ENCODE measurements at places on chromosomes 2 and 18. TPM values are rescaled to one million over a fixed set of nuclear protein-coding genes. Genes with fewer than 3 reads are reported as not detected.

GALNT14 gene
- 0.83 TPM for total RNA-seq

SIX2 gene
- total RNA-seq, result 0.38 TPM

CYS1 gene
- 2.6 TPM for total RNA-seq

RGPD3 gene
- 0.21 TPM for total RNA-seq

ABCB11 gene
- total RNA-seq, result 0.32 TPM

EMILIN2 gene
- 51.5 TPM for total RNA-seq

- DNase-seq, result no peak
Measured at GRCh38 chr2:8324164-8324856, 357.5 kb upstream of the ID2 start.

- no peak for DNase-seq
Measured at GRCh38 chr18:50898919-50899318, 20.0 kb downstream of the ME2 start.

DNA sequence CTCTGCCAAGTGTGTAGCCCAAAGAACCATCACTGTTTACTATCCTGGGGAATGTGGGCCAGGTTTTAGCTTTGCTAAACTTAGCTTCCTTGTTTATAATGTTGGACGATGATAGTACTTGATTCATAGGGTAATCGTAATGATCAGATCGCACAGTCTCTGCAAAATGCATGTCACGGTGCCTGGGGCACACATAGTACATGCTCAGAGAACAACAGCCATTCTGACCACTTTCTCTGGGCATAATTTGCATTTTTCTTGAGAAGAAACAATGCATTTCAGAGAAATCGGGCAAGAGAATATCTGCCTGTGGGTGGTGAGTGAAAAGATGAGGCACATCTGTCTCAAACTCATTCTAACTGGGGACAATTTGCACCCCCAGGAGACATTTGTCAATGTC lies 16.3 kb downstream of the ACKR3 start:
- no peak for DNase-seq

GRCh38 chr2:184756885-184757284 lies 158.6 kb downstream of the ZNF804A start:
- no peak for DNase-seq

DNA sequence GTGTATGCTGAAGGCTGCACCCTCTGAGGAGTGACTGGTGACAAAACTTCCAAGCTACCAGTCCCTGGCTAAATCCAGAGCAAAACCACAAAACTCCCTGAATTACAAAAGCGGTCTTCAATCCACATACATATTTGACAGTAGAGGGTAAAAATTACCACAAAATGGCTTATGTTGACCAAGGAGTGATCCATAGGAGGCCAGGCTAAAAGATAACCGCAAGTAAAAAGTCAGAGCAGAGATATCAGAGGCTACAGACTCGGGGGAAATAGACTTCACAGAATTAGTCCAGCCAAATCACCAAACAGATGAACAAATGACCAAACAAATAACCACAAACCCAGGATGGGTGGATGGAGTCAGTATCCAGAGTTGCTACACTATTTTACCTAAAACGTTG lies 19.4 kb downstream of the STARD6 start:
- no peak for DNase-seq

- DNase-seq, result no peak
Measured at GRCh38 chr2:236169741-236170589, 1.8 kb upstream of the GBX2 start.

DNA sequence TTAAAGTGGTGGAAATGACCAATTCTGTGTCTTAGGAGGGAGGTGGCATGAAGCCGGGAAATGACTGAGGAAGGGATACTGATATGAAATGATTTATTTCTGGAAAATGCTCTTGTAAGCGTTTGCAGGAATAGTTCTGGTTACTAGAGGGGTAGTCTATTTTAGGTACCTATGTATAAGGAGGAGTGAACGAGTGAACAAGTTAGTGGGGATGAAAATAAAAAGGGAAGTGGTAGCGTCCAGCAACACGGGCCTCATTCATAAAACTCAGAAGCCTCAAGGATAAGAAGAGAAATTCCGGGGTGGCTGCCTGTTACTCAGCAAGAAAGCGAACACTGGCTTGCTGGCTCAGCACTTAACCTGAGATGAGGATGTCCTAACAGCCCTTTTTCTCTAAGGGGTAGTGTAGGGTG lies 303.3 kb downstream of the NCKAP5 start:
- DNase-seq, result no peak

GRCh38 chr18:41449612-41450011 lies 505.4 kb upstream of the PIK3C3 start:
- DNase-seq, result no peak

GRCh38 chr18:35993013-35993412 lies 20.5 kb downstream of the RMP24 start:
- DNase-seq, result no peak

DNA sequence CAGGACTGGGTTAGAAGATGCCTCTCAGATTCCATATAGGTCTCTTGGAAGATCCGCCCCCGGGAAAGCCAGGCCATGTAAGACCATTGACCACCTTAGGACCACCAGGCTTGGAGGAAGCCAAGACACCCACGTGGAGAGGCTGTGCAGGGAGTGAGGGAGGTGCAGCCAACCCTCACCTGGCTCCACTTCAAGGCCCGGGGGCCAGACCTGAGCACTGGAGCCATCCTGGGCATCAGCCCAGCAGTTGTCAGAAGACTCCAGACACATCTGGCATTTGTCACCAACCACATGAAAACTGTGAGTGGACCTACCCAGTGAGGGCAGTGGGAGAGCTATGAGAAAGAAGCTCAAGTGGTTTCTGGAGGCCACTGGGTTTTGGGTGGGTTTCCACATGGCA lies 214.4 kb downstream of the MYT1L start:
- DNase-seq, result no peak

- DNase-seq, result no peak
Measured at GRCh38 chr2:159608108-159608507, 8.2 kb downstream of the BAZ2B start.

DNA sequence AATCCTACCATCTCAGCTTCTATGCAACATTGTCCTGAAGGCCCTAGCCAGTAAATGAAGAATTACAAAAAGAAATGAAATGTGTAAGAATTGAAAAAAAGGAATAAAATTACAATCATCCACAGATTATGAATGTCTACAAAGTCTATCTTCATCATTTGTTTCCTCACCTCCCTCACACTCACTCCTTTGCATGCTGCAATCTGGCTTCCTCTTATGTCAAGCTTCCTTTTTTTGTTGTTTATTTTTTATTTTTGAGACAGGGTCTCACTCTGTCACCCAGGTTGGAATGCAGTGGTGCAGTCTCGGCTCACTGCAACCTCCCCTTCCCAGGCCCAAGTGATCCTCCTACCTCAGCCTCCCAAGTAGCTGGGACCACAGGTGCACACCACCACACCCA lies 129.0 kb downstream of the CABYR start:
- DNase-seq, result no peak
